ENCODE measurements at places on chromosomes 13 and 19.

GRCh38 chr19:45630463-45630862 lies 8.7 kb downstream of the EML2 start:
- DNase-seq = no peak

- no peak for DNase-seq
These were observed 6.5 kb upstream of the MZF1 start for GRCh38 chr19:58579473-58580142.

DNA sequence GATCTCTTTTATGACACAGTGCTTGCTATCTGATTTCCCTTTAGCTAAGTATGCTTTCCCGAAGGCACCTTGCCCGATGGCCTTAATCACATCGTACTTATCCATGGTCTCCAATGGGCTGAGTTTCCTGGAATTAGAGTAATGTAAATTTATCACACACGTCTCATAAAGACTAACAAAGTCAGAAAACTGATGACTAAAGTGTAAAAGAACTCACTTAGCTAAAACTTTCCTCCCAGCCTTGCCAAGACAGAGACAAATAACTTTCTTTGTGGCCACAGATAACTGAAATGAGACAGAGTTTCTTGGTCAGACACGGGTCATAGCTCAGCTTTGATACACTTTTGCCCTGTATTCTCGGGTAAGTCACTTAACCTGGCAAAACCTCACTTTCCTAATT lies 1.5 kb downstream of the NEK5 start:
- no peak for DNase-seq

GRCh38 chr19:41866284-41866683 lies 6.2 kb downstream of the RPS19 start:
- no peak for DNase-seq

DNA sequence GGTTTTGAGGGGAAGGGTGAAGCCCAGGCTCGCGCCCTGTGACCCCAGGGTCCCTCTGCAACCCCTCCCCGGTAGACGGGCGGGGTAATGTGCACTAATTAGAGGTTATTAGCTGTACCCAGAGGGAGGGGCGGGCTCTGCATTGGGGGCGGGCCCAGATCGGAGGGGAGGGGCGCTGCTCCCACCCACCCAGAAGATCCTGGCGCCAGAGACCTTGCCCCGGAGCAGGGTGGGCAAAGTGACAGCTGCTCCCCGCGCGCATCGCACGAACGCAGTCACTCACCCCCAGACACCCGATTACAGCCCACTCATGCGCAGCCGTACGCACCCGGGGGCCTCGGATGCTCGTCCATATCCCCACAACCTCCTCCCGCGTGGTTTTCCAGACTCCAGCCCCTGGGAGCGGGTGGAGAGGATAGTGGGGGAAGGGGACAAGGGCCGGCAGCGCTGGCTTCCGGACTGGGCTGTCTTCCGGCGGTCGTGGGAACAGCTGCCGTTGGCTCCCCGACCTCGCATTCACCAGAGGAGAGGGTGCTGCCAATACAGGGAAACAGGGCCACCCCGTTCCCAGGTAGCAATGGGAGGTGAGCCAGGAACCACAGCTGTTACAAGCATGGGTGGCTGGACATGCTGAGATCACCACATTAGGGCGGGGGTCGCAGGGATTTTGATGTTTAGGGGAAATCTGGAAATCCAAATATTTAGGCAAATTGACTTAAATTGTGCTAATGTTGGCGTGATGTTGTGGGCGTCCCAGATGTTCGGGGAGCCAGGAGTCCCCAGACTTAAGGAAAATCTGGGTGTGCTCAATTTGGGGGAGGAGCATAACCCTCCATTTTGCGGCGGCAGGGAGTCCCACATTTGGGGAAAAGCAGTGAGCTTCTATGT lies 2.9 kb upstream of the HOOK2 start:
- no peak for DNase-seq

- DNase-seq = no peak
These were observed 290.2 kb downstream of the IRS2 start for GRCh38 chr13:109496216-109496615.

DNA sequence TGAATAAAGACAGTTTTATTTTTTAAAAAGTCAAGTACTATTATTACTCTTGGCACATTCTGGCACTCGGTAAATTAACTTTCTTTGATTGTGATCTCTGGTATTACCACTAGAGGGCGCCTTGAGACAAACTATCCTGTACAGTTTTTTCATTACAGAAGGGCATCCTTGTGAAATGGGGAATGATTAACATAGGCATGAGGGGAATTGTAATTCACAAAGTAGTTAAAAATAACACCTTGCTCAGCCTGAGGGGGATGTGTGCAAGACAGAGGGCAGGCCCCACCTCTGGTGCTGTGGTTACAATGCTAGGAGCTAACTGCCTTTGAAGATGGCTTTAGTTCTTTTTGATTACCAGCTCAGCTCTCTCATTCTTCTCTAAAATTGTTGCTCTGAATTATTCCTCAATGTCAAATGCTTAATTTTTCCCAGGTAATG lies 24.2 kb upstream of the C1QTNF9B start:
- no peak for DNase-seq

Measured in GOT3 (cell line).